ENCODE measurements at places on chromosomes 7 and 10.

DNA sequence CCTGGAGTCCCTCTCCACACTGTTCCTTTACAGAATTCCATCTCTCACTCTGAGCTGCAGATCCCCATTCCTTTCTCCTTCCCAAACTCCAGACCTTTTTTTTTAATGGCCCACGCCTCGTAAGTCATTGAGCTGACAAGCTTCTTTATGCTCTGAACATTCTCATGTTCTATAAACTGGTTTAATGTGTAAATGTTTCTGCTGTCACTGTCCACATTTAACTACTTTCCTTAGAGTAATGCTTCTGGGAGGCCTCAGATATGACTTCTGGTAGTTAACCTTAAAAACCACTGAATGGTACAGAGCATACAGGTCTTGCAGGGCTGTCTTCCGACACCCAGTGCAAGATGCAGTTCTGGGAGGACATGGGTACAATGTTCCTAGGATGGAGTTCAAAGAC is 71.1 kb upstream of the CAMK2B start:
- no peak for DNase-seq

DNA sequence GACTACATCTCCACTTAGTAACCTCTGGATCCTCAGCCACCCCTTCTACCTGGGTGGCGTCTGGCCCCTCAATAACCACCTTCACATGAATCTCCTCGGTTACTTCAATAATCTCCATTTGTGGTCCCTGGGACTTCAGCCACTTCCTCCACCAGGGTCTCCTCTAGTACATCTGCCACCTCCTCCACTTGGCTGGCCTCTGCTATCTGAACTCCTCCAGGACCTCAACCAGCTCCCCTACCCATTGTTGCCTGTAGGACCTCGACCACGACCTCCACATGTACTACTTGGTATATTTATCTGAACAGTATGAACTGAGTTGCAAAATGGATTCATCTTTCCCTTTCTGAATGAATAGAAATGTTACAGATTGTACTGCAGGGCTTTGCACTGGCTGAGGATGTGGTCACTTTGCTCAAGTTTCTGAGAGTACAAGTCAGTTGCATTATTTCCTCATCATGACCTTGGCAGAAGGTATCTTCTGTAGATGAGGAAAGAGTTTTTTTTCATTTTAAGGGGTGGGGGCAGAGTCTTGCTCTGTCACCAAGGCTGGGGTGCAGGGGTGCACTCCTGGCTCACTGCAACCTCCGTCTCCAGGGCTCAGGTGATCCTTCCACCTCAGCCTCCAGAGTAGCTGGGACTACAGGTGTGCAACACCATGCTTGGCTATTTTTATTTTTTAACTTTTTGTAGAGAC is 36.0 kb downstream of the MAT1A start:
- no peak for DNase-seq

DNA sequence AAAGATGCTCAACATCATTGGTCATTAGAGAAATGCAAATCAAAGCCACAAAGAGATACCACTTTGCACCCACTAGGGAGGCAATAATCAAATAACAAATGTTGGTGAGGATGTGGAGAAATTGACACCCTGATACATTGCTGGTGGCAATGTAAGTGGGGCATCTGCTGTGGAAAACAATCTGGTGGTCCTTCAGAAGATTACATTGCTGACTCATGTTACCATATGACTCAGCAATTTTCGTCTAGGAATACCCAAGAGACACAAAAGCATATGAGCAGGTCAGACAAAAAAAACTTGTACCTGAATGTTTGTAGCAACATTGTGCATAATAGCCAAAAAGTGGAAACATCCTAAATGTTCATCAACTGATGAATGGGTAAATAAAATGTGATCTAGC is 4.9 kb upstream of the CLDN3 start:
- DNase-seq = peak; percentile 40

DNA sequence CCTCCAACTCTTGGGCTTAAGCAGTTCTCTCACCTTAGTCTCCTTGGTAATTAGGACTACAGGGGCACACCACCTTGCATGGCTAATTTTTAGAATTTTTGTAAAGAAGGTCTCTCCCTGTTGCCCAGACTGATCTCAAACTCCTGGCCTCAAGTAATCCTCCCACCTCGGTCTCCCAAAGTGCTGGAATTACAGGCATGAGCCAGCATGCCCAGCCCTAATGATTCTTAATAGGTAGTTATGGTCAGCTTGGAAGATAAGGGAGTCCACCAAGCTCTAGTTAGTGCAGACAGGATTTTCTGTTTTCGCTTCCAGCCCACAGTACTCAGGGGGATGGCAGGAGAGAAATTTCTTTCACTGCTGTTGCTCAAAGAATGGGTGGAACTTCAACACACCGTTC is 127.9 kb upstream of the PLXDC2 start:
- DNase-seq = no peak

DNA sequence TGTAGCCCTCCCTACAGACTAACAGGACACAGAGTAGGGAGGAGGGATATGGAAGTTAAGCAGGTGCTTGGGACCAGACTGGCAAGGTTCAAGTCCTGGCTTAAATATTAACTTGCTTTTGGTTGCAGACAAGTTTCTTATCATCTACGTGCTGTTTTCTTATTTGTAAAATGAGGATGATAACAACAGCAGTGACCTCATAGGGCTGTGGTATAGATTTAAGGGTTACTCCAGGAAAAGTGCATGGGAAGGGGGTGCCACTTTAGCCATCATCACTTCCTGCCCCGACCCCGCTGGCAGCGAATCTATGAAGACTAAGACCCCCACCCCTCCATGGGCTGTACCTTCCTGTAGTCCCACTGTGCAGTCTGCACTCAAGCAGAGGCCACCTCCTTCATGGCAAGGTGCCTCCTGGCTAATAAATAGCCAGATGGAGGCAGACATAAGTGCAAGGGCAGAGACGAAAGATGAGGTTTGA is 250.2 kb downstream of the COBL start:
- no peak for DNase-seq

DNA sequence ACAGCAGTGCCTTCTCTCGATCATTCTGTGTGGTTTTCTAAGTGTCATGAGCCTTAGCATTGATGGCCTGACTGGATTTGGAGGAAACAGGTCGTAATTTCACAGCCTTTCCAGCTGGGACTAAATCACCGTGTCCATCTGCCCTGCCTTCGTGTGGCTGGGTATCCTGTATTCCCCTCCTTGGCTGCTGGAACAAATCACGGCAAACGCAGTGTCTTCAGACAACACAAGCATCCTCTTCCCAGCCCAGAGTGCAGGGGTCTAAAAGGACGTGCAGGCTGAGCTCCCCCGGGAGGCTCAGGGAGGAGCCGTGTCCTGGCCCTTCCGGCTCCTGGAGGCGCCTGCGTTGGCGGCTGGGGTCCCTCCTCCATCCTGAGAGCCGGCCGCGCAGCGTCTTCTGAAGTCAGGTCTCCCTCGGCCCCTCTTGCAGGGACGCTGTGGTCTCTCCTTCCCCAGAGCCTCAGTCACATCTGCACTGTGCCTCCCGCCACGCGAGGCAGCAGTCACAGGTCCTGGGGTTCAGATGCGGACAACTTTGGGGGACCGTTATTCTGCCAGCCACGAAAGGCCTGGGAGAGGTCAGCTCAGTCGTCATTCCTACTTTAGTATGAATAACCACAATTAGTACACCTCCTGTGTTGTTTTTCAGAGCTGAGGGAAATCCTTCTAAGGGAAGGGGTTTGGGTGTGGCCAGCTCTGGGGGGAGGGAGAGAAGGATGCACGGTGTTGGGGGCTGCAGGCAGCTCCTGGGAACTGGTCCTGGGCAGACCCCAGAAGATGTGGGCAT is 41.1 kb downstream of the FAM20C start:
- peak; percentile 14 for DNase-seq

Data from fibroblast of pulmonary artery (primary cell).